ENCODE measurements at places on chromosomes 16 and 17. TPM values are rescaled to one million over a fixed set of nuclear protein-coding genes. Genes with fewer than 3 reads are reported as not detected.
A peak's percentile ranks its signal among the peaks of the same experiment; 100 is the strongest.

GRCh38 chr17:76421044-76421407 lies 31.9 kb downstream of the UBE2O start:
- H3K4me1 ChIP-seq: peaks cover 66% of the 10 kb centered on the region
- no peak overlapping the region for H3K4me3 ChIP-seq
- no peak for DNase-seq
- H3K27ac ChIP-seq: no peak overlapping the region

DNA sequence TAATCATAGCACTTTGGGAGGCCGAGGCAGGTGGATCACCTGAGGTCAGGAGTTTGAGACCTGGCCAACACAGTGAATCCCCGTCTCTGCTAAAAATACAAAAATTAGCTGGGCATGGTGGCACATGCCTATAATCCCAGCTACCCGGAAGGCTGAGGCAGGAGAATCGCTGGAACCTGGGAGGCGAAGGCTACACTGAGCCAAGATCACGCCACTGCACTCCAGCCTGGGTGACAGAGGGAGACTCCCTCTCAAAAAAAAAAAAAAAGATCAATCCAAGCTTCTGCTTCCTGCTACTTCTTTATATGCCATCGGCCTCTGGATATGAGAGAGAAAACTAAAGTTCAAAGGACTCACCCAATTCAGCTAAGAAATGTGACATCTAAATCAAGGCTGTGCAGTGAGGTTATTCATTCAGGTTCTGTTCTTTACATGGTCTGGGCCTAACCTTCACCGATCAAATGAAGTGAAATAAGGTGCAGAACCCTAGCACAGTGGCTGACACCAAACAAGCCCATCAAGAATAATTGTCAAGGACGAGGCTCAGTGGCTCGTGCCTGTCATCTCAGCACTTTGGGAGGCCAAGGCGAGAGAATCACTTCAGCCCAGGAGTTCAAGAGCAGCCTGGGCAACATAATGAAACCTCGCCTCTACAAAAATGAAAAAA lies 25.6 kb downstream of the ZP2 start:
- no peak overlapping the region for H3K27ac ChIP-seq
- peaks cover 12% of the 10 kb centered on the region for H3K36me3 ChIP-seq

- H3K27me3 ChIP-seq: no peaks in the 10 kb centered on the region
- no peak overlapping the region for H3K4me3 ChIP-seq
- H3K4me1 ChIP-seq: peaks cover 15% of the 10 kb centered on the region
- no peak for DNase-seq
- H3K36me3 ChIP-seq: no peaks in the 10 kb centered on the region
- no peak overlapping the region for H3K27ac ChIP-seq
Measured at GRCh38 chr17:50052241-50052796, 3.6 kb upstream of the ITGA3 start.

- H3K27ac ChIP-seq: no peak overlapping the region
- no peaks in the 10 kb centered on the region for H3K36me3 ChIP-seq
- H3K27me3 ChIP-seq: no peaks in the 10 kb centered on the region
Measured at GRCh38 chr17:67265436-67266019, 20.5 kb upstream of the HELZ start.

GRCh38 chr17:2070241-2071023 lies 15.5 kb downstream of the HIC1 start:
- DNase-seq: peak; percentile 33
- no peak overlapping the region for H3K4me3 ChIP-seq
- H3K27me3 ChIP-seq: no peaks in the 10 kb centered on the region
- no peak overlapping the region for H3K27ac ChIP-seq

DNA sequence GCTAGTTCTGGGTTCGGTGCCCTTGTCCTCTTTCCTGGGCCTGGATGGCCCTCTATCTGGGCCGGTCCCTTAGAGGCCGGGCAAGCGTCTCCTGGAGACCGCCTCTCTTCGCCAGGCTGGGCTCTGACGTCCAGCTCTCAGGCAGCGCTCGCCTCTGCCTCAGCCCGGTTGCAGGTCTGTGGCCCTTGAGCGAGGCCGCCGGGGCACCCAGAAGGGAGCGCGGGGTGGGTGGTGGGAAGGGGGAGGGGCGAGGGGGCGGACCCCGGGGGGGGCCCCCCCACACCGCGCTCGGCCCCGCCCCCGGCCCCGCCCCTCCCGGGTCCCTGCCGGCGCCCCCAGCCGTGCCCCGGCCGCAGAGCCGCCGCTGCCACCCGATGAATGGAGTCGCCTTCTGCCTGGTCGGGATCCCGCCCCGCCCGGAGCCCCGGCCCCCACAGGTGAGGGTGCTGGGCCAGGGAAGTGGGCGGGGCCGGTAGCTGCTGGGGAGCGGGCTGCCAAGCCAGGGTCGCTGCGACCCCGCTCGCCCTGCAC lies at the start of gene ARHGAP23:
Gene ARHGAP23 (plus strand): TSS at position 353 of the 531 bp plus-strand sequence. CDS start 22 bp downstream, at position 375.
- peaks cover 19% of the 10 kb centered on the region for H3K4me1 ChIP-seq
- peak within 1 kb of the TSS; percentile 58 for H3K4me3 ChIP-seq
- H3K27ac ChIP-seq: no peak within 1 kb of the TSS
- DNase-seq: peak; percentile 52

GRCh38 chr17:42098730-42099399 lies 592 bp upstream of the ZNF385C start:
- H3K36me3 ChIP-seq: no peaks in the 10 kb centered on the region
- H3K4me3 ChIP-seq: peak overlapping the region; percentile 37
- no peaks in the 10 kb centered on the region for H3K27me3 ChIP-seq
- no peak overlapping the region for H3K27ac ChIP-seq

DNA sequence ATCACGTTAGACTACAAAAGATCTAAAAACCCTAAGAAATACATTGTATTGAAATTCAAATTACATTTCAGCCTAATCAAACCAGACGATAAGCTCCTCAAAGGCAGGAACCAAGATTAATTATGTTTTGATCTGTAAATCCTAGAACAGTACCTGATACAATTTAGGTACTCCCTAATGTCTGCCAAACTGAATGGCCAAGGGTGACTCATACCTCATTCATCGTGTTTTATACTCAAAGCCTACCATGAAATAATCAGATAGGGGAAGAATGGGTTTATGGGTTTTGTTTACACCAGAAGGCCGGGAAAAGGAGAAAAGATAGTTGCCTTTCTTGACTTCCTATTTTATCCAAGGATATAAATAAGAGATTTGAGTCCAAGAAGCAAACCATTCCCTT lies 19.3 kb downstream of the MMD start:
- H3K36me3 ChIP-seq: peaks cover 19% of the 10 kb centered on the region
- H3K4me3 ChIP-seq: no peak overlapping the region
- no peak for DNase-seq
- peaks cover 4% of the 10 kb centered on the region for H3K4me1 ChIP-seq
- H3K27ac ChIP-seq: no peak overlapping the region
- no peaks in the 10 kb centered on the region for H3K27me3 ChIP-seq

The PSMB10 gene
- polyA plus RNA-seq: 127 TPM
